C1 segment of cervical spinal cord (tissue), 14 donors: ENCODE measurements at places on chromosomes 11 and 22.

- DNase-seq: no peak
Measured at GRCh38 chr11:18168372-18168771, 4.3 kb upstream of the MRGPRX4 start.

GRCh38 chr22:27494785-27495184 is 306.8 kb downstream of the MN1 start:
- DNase-seq: no peak

DNA sequence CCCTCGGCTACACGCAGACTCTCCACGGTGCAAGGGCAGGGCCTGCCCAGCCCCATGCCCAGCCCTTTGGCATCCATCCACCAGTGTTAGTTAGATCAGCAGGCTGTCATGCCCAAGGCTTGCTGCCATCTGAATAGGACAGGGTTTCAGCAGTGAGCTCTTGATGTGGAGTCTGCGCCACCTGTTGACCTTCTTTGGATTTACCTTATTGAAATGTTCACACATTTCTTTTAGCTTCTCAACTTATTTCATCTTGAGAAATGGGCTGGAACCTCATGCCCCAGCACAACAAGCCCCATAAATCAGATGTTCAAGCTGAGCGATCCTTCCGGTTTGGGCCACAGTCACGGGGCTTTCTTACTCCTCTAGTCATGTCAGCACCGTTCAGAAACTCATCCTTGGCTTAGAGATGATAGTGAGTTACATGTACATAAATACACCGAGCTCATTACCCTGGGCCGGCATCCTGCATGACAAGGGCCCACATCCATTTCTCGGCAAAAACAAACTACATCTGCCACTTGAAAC is 61.7 kb downstream of the PARVB start:
- DNase-seq: no peak

- DNase-seq: no peak
Measured at GRCh38 chr11:134036492-134037045, 32.3 kb upstream of the JAM3 start.

GRCh38 chr11:33052231-33052630 is 12.9 kb downstream of the TCP11L1 start:
- DNase-seq: no peak

DNA sequence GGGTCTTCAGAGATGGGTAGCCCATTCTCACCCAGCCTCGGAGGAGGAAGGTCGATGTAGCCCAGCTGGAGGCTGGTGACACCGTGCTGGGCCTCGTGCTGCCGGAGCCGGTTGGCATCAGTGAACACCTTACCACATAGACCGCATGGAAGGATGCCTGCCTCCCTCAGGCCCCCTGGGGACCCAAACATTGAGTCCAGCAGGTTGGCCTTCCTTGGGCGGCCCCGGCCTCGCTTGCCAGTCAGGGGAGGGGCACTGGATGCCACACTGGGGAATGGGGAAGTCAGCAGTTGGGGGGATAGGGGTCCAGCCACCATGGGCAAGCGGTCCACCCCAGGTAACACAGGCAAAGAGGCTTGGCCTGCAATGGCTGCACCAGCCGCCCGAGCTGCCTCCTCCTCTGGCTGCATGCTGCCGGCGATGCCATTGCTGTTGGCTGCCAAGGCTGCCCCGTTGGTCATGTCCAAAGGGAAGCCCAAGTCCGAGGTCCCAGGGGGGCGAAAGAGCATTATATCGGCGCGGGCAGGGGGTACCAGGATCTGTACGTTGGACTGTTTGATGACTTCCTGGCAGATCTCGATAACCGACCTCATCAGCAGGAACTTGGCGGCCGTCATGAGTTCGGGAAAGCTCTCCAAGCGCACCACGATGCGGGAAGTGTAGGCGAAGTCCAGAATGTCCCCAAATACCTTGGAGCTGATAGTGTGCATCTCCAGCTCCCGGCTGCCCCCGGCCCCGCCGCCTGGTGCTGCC is 1.4 kb downstream of the PATZ1 start:
- DNase-seq: no peak

- DNase-seq: peak; percentile 75
Measured at GRCh38 chr11:62905927-62906531, 15.1 kb downstream of the CHRM1 start.

GRCh38 chr11:120029321-120029720 is 108.6 kb downstream of the TRIM29 start:
- DNase-seq: no peak

GRCh38 chr22:39634530-39635405 is 64.2 kb downstream of the CACNA1I start:
- no peak for DNase-seq

GRCh38 chr11:130449310-130449990 is 1.0 kb downstream of the ADAMTS15 start:
- DNase-seq: no peak

- no peak for DNase-seq
Measured at GRCh38 chr11:117731722-117732290, 65.2 kb downstream of the DSCAML1 start.

DNA sequence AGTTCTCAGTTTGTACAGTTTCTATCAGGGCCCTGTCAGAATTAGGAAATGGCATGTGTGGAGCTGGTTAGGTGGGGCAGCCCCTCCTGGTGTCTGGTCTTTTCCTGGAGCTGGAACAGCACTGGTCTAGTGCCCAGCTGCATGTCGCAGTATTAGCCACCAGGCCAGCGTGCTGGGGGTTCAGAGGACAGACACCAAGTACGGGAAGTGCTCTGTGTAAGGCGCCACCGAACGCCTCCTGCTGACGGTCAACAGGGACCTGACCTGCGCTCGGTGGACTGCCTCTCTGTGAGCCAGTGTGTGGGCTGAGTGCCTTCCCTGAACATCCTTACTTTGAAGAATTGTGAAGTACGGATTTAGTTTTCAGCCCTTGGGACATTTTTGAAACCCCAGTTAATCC is 33.9 kb downstream of the AP2A2 start:
- no peak for DNase-seq

GRCh38 chr11:1834779-1835670 is at the start of gene SYT8:
Gene SYT8 (plus strand): TSS chr11:1834990. CDS start chr11:1835106, 116 bp downstream.
- DNase-seq: no peak
